T-helper 17 cell (primary cell): ENCODE measurements at places on chromosomes 11 and 22. TPM values are rescaled to one million over a fixed set of nuclear protein-coding genes. Genes with fewer than 3 reads are reported as not detected.

DNA sequence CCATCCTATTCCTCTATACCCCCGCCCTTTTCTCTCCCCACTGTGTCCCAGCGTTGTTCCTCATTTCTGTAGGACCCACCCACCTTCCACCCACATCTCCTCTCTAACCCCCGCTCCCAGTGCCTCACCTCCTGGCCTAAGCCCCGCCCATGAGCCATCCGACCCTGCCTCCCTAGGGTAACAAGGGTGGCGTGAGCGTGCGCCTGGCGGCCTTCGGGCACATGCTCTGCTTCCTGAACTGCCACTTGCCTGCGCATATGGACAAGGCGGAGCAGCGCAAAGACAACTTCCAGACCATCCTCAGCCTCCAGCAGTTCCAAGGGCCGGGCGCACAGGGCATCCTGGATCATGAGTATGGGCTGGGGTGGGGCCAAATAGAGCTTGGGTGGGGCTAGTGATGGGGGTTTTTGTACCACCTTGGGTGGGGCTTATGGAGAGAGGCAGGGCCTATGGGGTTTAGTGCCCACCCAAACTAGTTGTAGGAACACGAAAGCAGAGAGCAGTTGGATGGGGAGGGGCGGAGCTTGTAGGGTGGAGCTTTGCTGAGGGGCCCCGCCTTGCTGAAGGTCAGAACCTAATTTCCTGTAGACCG is 4.5 kb downstream of the INPP5J start:
- H3K4me1 ChIP-seq = peaks cover 6% of the 10 kb centered on the region
- no peak for DNase-seq
- no peak overlapping the region for H3K27ac ChIP-seq
- peak overlapping the region; percentile 28 for H3K4me3 ChIP-seq

DNA sequence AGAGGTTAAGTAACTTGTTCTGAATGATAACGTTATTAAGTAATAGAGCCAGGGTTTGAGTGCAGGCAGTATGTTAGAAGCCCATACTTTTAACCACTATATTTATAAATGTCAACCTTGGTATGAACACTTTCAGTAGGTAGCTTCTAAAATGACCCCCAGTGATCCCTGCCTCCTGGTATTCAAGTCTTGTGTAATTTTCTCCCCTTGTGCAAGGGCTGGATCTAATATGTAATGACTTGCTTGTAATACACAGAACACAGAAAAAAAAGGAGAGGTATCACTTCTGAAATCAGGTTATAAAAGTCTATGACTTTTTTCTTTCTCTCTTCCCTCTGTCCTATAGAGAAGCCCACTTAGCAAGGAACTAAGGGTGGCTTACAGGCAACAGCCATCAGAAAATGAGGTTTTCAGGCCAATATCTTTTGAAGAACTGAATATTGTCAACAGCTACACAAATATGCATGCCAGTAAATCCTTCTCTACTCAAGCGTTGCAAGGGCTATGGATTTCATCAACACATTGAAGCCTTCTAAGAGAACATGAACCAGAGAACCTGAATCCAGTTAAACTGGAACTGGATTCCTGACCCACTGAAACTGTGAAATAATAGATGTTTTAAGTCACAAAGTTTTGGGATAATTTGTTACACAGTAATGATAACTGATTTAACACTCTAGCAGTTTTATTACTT is 712.3 kb downstream of the METTL15 start:
- H3K4me1 ChIP-seq = no peaks in the 10 kb centered on the region
- no peaks in the 10 kb centered on the region for H3K27me3 ChIP-seq
- no peaks in the 10 kb centered on the region for H3K36me3 ChIP-seq
- no peak overlapping the region for H3K27ac ChIP-seq

Gene CDCA5
- total RNA-seq = 0.37 TPM

DNA sequence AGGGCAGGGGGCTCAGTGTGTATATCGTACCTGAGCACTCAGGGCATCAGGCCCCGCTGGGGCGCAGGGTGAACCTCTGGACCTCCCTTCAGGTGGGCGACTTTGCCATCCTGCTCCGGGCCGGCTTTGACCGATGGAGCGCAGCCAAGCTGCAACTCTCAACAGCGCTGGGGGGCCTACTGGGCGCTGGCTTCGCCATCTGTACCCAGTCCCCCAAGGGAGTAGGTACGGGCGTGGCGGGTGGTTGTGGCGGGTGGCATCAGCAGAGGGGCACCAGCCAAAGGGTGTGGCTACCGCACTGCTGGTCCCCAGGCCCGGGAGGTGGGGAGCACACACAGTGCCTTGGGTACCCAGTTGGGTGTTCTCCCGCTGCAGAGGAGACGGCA is 6.3 kb downstream of the SLC39A13 start:
- H3K27ac ChIP-seq = no peak overlapping the region
- H3K4me1 ChIP-seq = peaks cover 12% of the 10 kb centered on the region
- peaks cover 4% of the 10 kb centered on the region for H3K36me3 ChIP-seq
- no peak overlapping the region for H3K4me3 ChIP-seq
- no peaks in the 10 kb centered on the region for H3K27me3 ChIP-seq

DNA sequence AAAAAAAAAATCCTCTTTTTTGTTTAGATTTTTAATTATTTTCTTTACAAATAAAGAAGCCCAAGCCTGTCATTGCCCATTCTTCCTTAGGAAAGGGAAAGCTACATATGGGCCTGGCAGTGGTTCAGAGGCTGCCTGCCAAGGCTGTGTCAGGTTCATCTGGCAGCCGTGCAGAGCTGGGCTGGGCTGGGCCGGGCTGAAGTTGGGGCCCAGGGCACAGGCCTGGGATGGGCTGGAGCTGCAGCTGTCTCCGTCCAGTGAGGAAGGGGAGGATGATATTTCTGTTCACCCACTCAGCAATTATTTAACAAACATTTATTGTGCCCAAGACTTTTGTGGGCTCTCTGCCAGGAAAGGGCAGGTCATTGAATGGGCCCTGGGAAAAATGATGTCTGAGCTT is 4.6 kb downstream of the PRR5L start:
- no peaks in the 10 kb centered on the region for H3K36me3 ChIP-seq
- no peak overlapping the region for H3K27ac ChIP-seq
- peaks cover 49% of the 10 kb centered on the region for H3K27me3 ChIP-seq
- peaks cover 2% of the 10 kb centered on the region for H3K4me1 ChIP-seq
- no peak overlapping the region for H3K4me3 ChIP-seq

- peak overlapping the region; percentile 84 for H3K4me3 ChIP-seq
- peaks cover 2% of the 10 kb centered on the region for H3K36me3 ChIP-seq
- no peaks in the 10 kb centered on the region for H3K4me1 ChIP-seq
- H3K27me3 ChIP-seq = peaks cover 45% of the 10 kb centered on the region
Measured at GRCh38 chr11:8080069-8080670, 841 bp upstream of the TUB start.

DNA sequence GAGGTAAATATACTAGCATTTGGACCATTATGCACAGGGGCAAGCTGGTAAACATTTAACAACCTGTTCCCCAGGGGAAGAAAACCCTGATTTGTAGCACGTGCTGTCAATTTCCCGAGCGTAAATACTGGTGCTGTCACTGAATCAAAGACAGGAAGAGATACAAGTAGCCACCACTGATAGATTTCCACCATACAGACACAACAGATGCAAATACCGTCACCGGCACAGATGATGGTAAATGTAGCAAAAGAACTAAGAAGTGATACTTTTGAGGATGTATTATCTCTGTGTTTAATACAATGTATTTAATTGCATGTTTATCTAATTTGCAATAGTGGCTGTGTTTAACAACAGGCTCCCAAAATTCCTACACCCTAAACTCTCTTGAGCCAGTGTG is 39.6 kb downstream of the SHISAL1 start:
- no peak for DNase-seq
- H3K27me3 ChIP-seq = peaks cover 23% of the 10 kb centered on the region
- H3K27ac ChIP-seq = no peak overlapping the region
- H3K4me3 ChIP-seq = no peak overlapping the region

DNA sequence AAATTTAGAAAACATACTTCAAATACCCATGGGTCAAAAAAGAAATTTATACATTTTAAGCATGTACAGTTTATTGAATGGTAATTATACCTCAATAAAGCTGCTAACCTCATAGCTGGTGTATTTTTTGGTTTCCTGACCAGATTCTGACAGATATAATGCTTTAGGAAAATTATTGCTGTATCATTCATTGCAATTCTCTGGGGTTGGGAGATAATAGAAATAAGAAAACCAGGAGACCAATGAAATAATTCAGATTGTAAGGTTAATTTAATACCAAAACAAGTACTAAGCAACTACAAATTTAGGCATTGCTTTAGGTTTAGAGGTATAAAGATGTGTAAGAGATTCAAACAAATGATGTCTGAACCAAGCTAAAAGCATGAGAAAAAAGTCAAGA is 120.1 kb downstream of the ENTHD1 start:
- no peaks in the 10 kb centered on the region for H3K27me3 ChIP-seq
- peak overlapping the region; percentile 78 for H3K4me3 ChIP-seq
- DNase-seq = no peak
- H3K27ac ChIP-seq = peak overlapping the region; percentile 68

DNA sequence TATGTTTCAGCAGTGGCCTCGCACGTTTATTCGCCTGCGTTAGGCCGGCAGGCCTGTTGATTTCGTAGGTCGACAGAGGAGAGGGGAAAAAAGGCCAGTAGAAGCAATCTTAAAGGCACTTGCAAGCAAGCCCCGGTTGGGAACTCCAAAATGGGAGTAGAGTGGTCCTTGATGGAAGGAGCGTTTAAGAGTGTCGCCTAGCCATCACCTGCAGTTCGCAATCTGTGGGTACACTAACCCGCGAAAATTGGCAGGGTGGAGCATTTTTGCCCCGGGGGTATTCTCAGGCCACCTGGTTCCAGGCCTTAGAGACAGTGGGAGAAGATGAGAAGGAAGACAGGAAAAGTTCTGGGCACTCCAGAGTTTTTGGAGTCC is 1.1 kb downstream of the EWSR1 start:
- peaks cover 55% of the 10 kb centered on the region for H3K4me1 ChIP-seq
- peak overlapping the region; percentile 99 for H3K4me3 ChIP-seq
- H3K27ac ChIP-seq = peak overlapping the region; percentile 100
- peaks cover 9% of the 10 kb centered on the region for H3K36me3 ChIP-seq
- no peaks in the 10 kb centered on the region for H3K27me3 ChIP-seq

GRCh38 chr22:39845529-39845928 is 48.0 kb downstream of the ENTHD1 start:
- no peak for DNase-seq
- H3K27ac ChIP-seq = no peak overlapping the region
- no peaks in the 10 kb centered on the region for H3K27me3 ChIP-seq
- H3K4me3 ChIP-seq = no peak overlapping the region
- H3K4me1 ChIP-seq = peaks cover 2% of the 10 kb centered on the region

Gene INPP5J
- not detected for total RNA-seq

DNA sequence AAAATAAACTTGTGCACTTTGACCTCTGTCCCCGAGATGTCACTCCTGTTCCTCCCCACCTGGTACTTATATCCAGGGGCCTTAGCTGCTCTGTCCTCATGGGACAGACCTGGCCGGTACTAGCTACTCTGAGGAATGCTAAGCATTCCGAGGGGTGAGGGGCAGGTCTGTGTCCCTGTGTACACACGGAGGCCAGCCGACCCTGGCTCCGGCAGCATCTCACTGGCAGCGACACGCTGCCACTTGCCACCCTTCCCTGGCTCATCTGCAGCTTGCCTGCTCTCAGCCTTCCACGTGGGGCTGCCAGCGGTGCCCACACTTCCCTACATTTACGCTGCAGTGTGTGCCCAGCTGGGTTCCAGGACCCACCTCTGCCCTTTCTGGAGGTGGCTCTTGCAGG is 21.6 kb upstream of the TEF start:
- no peaks in the 10 kb centered on the region for H3K36me3 ChIP-seq
- H3K27me3 ChIP-seq = no peaks in the 10 kb centered on the region
- peaks cover 3% of the 10 kb centered on the region for H3K4me1 ChIP-seq
- H3K4me3 ChIP-seq = no peak overlapping the region

- no peak overlapping the region for H3K4me3 ChIP-seq
- H3K4me1 ChIP-seq = peaks cover 5% of the 10 kb centered on the region
- H3K27ac ChIP-seq = no peak overlapping the region
Measured at GRCh38 chr11:120547316-120547715, 35.8 kb downstream of the GRIK4 start.

GRCh38 chr11:20036626-20037335 is 123.5 kb downstream of the DBX1 start:
- peaks cover 48% of the 10 kb centered on the region for H3K27me3 ChIP-seq

DNA sequence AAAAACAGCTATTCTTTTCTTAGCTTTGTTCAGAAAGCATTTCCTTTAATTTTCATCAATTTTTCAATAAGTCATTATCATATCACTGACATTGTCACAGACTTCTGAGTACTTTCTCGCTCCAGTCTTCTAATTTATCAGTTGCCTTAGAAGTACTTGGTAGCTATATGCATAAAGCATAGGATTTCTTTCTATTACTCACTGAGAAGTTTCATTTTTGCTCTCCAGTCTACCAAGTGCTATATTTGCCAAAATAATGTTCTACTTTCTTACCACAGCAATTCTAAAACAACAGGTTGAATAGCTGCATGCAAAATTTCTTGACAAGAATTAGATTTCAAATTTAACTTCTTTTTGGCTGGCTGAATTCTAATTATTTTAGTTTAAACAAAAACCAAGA is 116.3 kb downstream of the STK33 start:
- H3K4me3 ChIP-seq = no peak overlapping the region
- DNase-seq = no peak
- peaks cover 13% of the 10 kb centered on the region for H3K27me3 ChIP-seq
- H3K4me1 ChIP-seq = no peaks in the 10 kb centered on the region
- H3K27ac ChIP-seq = no peak overlapping the region
- H3K36me3 ChIP-seq = no peaks in the 10 kb centered on the region
